Activated T-cell treated with anti-CD3 and anti-CD28 coated beads, Interleukin-2, amount 50 U/mL, for 72 hours (primary cell): ENCODE measurements at places on chromosomes 11 and 22. TPM values are rescaled to one million over a fixed set of nuclear protein-coding genes. Genes with fewer than 3 reads are reported as not detected.

DNA sequence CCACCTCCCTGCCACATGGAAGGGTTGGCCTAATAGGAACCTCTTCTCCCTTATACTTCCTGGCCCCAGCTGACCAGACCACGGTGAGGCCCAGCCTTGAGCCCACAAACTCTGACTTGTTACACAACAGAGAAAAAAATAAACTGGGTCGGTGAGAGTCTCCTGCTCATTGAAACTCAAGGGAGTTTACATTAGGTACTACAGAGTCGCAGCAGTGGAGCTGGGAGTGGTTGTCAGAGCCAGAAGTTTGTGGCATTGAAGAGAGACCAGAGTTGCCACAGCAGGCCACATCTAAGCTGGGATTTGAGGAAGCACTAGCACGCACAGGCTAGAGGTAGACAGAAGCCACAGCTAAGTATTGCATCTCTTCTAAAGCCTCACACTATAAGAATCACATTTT, 296.2 kb downstream of the DDX10 start:
- no peak overlapping the region for H3K4me3 ChIP-seq
- H3K36me3 ChIP-seq: no peaks in the 10 kb centered on the region
- H3K27me3 ChIP-seq: no peaks in the 10 kb centered on the region
- no peak overlapping the region for H3K27ac ChIP-seq
- H3K4me1 ChIP-seq: peaks cover 17% of the 10 kb centered on the region

DNA sequence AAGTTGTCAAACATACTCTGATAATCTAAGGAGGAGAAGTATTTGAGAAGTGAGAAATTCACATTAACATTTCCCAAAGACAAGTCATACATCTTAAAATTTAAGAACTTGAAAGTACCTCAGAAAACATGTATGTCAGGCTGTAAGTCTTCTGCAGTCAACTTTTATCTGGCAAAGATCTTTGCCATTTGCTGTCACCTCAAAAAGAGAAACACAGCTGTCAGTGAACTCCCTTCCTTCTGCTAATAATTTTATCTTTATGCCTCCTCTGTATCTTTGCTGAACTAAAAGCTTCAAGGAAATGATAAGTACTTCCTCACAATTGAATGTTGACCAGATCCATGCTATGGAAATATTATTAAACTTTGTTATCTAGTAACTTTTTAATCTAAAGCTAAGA, 18.7 kb downstream of the TTC17 start:
- no peak for DNase-seq
- peaks cover 7% of the 10 kb centered on the region for H3K36me3 ChIP-seq
- peaks cover 8% of the 10 kb centered on the region for H3K4me1 ChIP-seq
- no peaks in the 10 kb centered on the region for H3K27me3 ChIP-seq

The PYGM gene
- 4.0 TPM for total RNA-seq

The SGSM1 gene
- total RNA-seq: 0.14 TPM

GRCh38 chr11:46944356-46945075, 8.0 kb downstream of the CSTPP1 start:
- no peaks in the 10 kb centered on the region for H3K27me3 ChIP-seq
- no peaks in the 10 kb centered on the region for H3K36me3 ChIP-seq
- H3K27ac ChIP-seq: no peak overlapping the region
- no peak for DNase-seq

DNA sequence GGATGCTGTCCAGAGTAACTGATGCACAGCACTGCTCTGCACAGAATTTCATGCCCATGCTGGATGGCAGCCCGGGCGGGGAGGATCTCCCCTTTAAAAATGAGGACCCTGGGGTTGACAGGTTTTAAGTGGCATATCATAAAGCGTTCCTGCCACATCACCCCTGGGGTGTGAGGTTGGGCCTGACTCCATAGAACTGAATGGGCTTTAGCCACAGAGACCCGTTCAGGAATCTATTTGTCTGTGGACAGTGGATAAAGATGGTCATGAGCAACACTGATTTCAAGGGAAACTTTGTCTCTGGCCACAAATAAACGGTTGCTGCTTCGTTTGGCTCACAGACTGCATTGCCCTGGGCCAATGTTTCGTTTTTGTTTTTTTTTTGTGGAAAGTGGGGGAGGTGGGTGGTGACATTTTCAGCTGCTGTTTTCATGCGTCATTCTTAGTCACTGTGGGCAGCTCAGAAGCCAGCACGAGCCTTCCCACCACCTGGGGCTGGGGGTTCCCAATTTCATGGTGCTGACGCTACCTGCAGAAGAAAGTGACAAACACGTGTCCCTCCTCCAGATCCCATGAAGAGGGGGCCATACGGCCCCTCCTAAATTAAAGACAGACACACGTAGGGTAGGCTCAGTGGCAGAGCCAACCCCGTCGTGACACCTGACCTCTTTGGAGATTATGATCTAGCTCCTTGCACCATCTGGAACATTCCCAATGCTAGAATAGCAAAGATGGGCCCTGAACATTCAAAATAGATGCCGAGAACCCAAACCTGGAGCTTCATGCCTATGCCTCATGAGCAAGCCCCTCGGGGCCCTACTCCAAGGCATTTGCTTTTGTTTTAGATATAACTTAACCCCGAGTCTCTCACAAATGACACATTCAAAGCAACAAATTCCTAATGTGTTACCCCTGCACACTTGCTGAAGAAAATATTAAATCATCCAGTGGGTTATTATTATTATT, 54.8 kb upstream of the PHF21B start:
- H3K4me3 ChIP-seq: peak overlapping the region; percentile 34
- H3K36me3 ChIP-seq: peaks cover 4% of the 10 kb centered on the region
- peak; percentile 83 for DNase-seq
- H3K27me3 ChIP-seq: peaks cover 11% of the 10 kb centered on the region
- peaks cover 23% of the 10 kb centered on the region for H3K4me1 ChIP-seq
- peak overlapping the region; percentile 16 for H3K27ac ChIP-seq

GRCh38 chr11:69928121-69928520, 108.9 kb upstream of the FGF3 start:
- H3K27ac ChIP-seq: no peak overlapping the region
- no peak overlapping the region for H3K4me3 ChIP-seq

The RBM14 gene
- total RNA-seq: 85.6 TPM

GRCh38 chr22:19664406-19664805, 49.9 kb upstream of the SEPTIN5 start:
- no peaks in the 10 kb centered on the region for H3K27me3 ChIP-seq
- H3K4me1 ChIP-seq: peaks cover 6% of the 10 kb centered on the region
- H3K27ac ChIP-seq: no peak overlapping the region
- DNase-seq: no peak
- no peaks in the 10 kb centered on the region for H3K36me3 ChIP-seq

- no peak overlapping the region for H3K4me3 ChIP-seq
- H3K4me1 ChIP-seq: peaks cover 7% of the 10 kb centered on the region
- H3K36me3 ChIP-seq: peaks cover 2% of the 10 kb centered on the region
- no peak for DNase-seq
These were observed 43.1 kb upstream of the GRAMD1B start for GRCh38 chr11:123386796-123387510.

The KLHL35 gene
- 0.93 TPM for total RNA-seq

The DRD2 gene
- total RNA-seq: 0.30 TPM

DNA sequence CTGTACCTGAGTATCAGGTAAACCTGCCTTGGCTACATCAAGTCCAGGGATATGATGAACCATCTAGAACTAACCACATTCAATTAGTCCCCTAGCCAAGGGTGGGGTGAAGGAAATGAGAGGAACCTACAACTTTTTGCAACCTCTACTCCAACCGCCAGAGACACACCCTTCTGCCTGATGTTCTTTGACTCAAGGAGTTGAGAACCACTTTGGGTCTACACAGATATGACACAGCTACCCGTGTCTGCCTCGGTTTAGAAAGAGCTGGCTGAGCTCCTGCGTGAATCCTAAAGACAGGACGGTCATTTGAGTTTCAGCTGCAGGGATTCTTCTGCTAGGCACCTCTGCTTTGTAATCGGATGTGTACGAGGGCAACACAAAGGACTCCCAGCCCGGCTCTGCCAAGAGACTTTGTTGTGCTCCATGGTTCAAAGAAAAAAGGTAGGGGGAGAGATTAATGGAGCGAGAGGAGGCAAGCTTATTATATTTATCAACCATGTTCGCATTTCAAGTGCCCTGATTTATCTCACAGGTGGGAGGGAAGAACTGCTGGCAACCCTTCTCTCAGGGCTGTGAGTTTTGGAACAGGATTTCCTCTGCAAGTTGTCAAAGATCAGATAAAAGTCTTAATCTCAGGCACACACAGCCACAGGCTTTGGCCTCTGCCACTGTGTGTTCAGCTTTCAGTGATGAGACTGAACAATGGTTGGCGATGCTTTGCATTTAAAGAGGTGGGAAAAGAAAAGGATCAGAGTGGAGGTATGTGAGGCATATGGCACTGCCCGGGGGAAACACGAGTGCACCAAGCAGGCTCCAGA, 35.1 kb downstream of the FLI1 start:
- H3K36me3 ChIP-seq: no peaks in the 10 kb centered on the region
- DNase-seq: no peak
- H3K4me3 ChIP-seq: peak overlapping the region; percentile 92
- peaks cover 98% of the 10 kb centered on the region for H3K4me1 ChIP-seq

The SLCO2B1 gene
- total RNA-seq: not detected

DNA sequence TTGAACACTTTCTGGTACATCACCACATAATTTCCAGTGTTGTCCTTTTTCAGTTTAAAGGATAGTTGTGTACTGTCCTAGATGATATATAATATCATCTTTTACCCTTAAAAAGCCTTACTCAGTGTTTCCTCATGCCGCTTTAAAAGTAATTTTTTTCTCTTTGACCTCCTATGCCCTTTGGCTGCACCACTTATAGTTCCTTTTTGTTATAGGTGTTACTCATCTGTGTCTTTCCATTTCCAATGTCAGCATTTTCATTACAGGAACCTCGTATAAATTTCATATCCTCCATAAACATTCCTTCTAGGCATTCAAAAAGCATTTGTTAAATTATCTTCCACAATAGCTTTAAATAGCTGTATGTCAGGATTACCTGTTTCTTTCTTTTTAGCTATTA, 40.8 kb downstream of the USP47 start:
- no peaks in the 10 kb centered on the region for H3K27me3 ChIP-seq
- H3K27ac ChIP-seq: no peak overlapping the region
- peaks cover 26% of the 10 kb centered on the region for H3K4me1 ChIP-seq
- H3K36me3 ChIP-seq: peaks cover 17% of the 10 kb centered on the region
- H3K4me3 ChIP-seq: no peak overlapping the region

The CST6 gene
- total RNA-seq: 0.34 TPM
